ENCODE measurements at places on chromosomes 2 and 18. TPM values are rescaled to one million over a fixed set of nuclear protein-coding genes. Genes with fewer than 3 reads are reported as not detected.

The POTEE gene
- total RNA-seq: 5.0 TPM

The ARHGEF4 gene
- 20.9 TPM for total RNA-seq

The PROKR1 gene
- 0.11 TPM for total RNA-seq

DNA sequence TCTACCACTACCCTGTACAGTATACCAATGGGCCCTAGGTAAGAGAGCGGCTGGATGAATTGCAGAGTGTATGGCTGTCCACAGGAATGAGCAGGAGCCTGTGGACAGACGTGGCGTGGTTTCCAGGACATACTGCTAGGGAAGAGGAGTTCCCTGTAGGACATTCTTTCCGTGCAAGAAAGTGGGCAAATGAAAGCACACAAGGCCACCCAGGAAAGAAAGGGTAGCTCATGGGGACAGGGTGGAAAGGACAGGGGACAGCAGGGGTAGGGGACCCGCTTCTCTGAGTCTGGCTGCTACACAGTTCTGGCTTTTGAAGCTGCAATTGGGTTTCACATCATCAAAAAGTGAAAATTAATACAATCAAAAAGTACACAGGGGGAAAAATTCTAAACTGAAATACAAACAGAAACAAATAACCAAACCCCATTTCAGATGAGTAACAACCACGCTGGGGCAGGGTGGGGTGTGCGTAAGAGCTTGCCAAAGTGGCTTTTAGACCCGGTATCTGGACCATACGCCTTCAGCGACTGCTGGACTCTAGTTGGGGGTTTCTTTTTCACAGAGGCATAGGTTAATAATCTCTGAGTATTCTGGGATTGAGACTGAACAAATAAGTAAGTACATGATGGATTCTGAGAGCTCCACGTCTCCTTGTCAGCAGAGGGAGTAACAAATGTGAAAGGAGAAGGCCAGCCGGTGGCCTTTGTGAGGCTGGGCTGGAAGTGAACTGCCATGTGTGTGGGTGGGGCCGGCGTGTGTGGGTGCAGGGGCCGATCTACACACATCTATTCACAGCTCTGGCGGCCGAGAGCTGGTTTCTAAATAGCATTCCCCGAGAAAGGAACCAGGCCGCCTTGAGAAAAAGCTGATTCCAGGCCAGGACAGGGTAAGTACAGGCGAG, 84.0 kb downstream of the HDAC4 start:
- DNase-seq: peak; percentile 3

GRCh38 chr2:45675263-45675812, 23.9 kb downstream of the PRKCE start:
- DNase-seq: no peak

DNA sequence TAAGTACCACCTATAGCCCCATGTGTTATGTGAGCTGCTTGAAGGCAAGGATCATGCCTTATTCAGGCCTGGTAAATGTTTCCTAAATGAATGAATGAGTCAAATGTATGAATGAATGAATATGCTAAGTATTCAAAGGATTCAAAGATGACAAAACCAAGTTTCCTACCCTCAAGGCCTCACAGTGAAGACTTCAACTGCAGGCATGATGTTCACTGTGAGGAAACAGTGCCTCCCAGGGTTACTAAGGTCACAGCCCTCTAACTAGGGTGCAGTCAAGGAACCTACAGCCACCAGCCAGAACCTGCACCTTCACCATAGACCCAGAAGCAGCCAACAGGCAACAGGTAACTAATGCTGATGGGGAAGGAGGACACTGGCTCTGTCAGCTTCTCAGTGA, 69.3 kb downstream of the SUMO1 start:
- DNase-seq: no peak
